WTC11 (cell line): ENCODE measurements at places on chromosomes 4 and X. TPM values are rescaled to one million over a fixed set of nuclear protein-coding genes. Genes with fewer than 3 reads are reported as not detected.
A peak's percentile ranks its signal among the peaks of the same experiment; 100 is the strongest.

DNA sequence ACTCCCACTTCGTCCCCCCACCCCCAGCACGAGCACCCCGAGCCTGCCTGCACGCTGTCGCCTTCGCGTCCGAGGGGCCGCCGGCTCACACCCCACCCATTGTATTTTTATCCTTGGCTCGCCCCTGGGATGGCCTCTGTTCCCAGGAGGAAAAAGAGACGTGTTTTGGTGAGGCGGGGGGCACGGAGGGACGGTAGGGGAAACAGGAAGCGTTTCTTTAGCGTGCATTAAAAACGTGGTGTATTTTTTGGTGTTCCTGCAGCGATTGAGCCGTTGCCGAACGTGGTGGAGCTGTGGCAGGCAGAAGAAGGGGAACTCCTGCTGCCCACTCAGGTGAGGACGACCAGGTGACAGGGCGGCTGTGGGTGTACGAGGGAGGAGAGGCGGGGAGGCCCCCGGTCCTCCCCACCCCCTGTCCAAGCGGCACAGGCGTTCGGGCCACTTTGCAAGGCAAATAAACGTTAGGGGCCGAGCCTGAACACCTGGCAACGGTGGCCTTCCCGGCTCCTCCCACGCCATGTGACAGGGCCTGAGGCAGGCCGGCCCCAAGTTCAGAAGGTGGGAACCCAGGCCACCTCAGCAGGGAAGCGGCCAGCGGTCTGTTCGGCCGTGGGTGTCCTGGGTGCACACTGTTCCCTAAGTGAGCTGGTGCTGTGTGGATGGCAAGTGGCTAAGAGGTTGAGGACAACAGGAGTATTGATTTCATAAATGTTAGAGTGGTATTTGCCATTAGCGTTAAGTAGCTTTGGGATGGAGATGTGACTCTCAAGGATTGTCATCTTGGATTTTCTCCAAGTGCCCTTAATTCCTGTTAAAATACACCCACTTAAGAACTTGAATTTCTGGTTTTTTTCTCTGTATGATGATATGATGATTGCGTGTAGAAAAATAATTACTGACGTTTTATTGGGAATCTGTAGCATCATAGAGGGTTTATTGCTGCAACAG is 1.1 kb downstream of the TMEM131L start:
- DNase-seq = peak; percentile 71

Gene FOXR2
- not detected in 3 replicates for total RNA-seq

GRCh38 chr4:87409420-87409939 is 12.9 kb upstream of the NUDT9 start:
- DNase-seq = no peak

- DNase-seq = no peak
Observed at GRCh38 chr4:11741190-11741652, 312.5 kb upstream of the HS3ST1 start.

Gene SNX25
- 16.9 to 20.9 TPM (median 19.1 TPM) in 3 replicates for total RNA-seq

- DNase-seq = no peak
Observed at GRCh38 chr4:133081246-133081645, 67.8 kb upstream of the PCDH10 start.

Gene GSTCD
- 21.7 to 25.4 TPM (median 23.9 TPM) in 3 replicates for total RNA-seq

Gene SUPT20HL1
- total RNA-seq = not detected in 3 replicates

- DNase-seq = no peak
Observed at GRCh38 chr4:1253831-1254230, 4.9 kb upstream of the CTBP1 start.

DNA sequence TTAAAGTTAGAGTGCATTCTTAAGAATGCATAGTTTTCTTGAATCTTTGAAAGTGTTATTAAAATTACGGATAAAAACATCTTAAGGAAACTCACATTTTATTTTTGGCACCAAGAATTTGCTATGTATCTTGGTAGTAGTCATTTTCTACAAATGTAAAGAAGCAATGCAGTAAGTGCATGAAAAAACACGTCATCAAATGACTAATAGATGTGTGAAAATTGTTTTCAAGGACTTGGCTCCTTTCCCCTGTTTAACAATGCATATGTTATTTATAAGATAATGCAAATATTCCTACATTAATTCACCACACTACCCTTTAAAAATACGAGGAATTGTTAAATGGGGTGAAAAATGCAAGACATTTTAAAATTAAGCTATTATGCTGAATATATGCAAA is 461.2 kb upstream of the PCDH7 start:
- no peak for DNase-seq

DNA sequence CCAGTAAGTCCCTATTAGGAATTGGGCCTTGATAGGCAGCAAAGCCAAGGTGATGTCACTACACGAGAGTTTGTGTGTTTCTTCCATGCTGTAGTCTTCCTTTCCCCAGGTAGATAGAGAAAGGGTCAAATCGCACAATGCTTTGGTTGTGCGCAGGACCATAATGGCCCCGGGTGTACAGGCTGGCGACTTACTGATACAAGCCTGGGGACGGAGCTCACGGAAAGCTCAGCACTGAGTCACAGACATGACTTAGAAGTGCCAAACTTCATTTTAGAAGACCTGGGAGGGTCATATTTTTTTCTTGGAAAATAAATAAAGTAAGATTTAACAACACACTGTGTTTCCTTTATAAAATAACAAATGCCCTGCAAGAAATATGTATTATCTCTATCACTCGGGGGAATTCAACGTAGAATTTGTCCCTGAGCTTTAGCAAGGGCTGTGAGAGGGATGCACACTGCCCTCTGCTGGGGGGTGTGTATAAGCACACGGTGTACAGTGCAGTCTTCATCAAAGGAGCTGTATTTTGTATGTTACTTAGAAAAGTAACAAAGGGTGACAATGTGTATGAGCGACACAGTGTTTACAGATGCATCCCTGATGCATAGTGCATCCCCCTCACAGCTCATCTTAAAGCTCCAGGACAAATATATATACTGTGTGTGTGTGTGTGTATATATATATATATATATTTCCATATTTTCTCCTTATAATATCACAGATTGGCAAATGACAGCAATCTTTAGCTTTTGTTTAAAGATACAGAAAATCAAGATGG is 254.5 kb upstream of the VEGFC start:
- DNase-seq = peak; percentile 72

GRCh38 chrX:133513123-133513522 is 97.8 kb upstream of the GPC4 start:
- DNase-seq = no peak

- DNase-seq = no peak
Observed at GRCh38 chr4:61555789-61556188, 355.7 kb downstream of the ADGRL3 start.

Gene TMPRSS11A
- total RNA-seq = not detected in 3 replicates

Gene USP17L20
- total RNA-seq = not detected in 3 replicates

Gene GRPR
- 8.9 to 18.4 TPM (median 18.0 TPM) in 3 replicates for total RNA-seq

- no peak for DNase-seq
Observed at GRCh38 chrX:8672176-8672575, 59.8 kb downstream of the ANOS1 start.

DNA sequence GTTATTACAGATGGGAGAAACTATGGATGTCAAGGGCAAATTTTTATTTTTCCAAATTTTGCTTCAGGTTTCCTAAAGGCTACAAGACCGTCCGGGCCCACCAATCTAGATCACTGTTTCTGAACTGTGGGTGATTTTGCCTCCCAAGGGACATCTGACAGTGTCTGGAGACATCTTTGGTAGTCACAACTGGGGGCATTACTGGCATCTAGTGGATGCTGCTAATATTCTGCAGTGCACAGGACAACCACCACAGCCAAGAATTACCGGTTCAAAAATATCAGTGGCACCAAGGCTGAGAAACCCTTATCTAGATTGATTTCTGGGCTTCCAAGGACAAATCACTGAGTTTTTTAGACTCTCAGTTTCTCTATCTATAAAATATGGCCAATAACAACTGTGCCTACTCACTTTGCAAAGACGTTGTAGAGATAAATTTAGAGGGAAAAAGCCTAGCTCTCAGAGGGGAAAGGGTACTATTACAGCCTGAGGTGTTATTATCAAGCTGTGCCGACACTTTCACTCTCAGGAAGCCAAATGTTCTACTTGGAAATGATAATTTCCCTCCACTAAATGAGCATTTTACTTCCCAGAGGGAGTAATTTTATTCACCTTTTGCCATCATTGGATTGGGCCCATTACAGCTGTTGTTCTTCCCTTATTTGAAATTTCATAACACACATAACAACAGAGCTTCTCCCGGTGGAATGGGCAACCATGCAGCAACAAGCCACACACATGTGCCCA is 442.1 kb downstream of the CENPC start:
- DNase-seq = no peak

DNA sequence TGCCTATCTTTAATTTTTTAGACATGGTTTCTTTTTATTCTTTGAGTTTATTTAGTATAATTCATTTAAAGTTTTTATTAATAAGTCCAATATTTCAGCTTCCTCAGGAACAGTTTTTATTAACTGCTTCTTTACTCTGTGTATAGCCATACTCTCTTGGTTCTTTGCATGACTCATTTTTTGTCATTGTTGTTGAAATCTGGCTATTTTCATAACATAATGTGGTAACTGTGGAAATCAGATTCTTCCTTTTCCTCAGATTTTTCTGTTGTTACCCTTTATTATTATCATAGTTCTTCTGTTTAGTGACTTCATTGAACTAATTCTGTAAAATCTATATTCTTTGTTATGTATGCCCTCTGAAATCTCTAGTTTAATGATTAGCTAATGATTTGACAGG is 124.9 kb upstream of the CYSLTR1 start:
- DNase-seq = no peak

GRCh38 chr4:148261848-148262247 is 180.4 kb downstream of the NR3C2 start:
- no peak for DNase-seq

DNA sequence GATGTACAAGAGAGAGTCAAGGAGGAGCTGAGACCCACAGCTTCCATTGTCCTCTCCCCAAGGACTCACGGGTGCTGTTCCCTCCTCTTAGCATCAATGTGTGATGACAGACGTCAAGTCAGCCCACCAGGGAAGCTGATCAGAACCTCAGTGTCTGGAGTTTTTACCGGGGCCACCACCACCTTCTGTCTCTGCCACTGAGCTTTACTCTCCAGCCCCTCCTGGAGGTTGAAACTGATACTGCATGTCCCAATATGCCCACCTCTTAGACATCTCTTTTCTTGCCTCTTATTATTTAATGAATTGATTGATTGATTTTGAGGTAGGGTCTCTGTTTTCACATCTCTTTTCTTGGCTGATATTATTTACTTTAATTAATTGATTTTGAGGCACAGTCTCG is 10.3 kb upstream of the AKAP17A start:
- peak; percentile 75 for DNase-seq

- DNase-seq = no peak
Observed at GRCh38 chrX:112967903-112968302, 127.3 kb upstream of the AMOT start.

- no peak for DNase-seq
Observed at GRCh38 chrX:12865359-12865758, 1.5 kb upstream of the TLR7 start.

GRCh38 chr4:139783741-139784484 is 118.3 kb downstream of the MGST2 start:
- no peak for DNase-seq

DNA sequence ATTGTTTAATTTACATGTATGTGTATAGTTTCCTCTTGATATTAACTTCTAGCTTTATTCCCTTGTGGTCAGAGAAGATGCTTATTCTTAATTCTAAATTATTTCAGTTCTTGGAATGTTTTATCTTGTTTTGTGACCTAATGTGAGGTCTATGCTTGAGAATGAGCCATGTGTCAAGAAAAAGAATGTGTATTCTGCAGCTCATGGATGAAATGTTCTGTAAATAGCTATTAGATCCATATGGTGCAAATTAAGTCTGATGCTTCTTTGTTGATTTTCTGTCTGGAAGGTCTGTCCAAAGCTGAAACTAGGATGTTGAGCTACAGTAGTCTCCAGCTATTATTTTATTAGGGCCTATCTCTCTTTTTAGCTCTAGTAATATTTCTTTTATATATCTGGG is 187.3 kb upstream of the RASGEF1B start:
- no peak for DNase-seq

GRCh38 chr4:17665346-17665745 is 50.9 kb downstream of the MED28 start:
- DNase-seq = no peak

DNA sequence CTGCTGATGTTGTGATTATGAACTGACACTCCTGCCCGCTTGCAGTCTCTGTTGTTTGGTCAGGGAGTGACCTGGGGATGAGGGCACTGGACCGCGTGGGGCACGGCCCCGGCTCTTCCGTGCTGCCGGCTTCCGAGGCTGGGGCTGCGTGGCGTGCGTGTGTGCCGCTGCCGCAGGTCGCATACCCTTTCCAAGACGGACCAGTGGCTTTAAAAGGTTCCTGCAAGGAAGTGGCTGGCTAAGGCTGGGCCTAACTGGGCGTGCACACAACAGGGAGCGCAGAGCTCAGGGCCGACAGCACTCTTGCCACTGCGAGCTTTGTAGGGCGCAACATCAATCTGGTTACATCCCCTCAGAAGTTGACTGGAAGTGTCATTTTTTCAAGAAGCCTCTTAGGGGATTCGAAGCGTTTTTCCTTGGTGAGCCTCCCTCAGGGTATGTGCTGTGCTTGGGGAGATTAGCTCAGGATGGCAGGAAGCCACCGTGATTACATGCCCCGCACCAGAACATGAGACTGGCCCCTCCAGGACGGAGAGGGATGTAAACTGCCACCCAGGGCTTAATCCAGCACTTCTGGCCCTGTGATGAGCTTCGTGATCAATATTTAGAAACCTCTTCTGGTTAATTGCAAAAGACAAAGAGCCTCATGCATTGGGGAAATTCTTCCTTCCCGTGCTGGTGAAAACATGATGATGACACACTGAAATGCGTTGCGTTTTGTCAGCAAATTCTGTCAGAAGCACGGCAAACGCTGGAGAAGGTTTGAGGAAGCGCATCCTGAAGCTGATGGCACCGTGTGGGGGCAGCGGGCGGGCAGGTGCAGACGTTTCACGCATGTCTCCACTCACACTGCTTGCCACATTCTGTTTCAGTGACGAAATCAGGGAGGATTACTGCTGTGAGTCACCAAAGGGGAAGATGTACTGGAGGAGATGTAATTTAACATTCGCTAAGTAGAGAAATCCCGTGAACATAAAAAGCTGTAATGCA is 11.1 kb downstream of the MAEA start:
- no peak for DNase-seq

DNA sequence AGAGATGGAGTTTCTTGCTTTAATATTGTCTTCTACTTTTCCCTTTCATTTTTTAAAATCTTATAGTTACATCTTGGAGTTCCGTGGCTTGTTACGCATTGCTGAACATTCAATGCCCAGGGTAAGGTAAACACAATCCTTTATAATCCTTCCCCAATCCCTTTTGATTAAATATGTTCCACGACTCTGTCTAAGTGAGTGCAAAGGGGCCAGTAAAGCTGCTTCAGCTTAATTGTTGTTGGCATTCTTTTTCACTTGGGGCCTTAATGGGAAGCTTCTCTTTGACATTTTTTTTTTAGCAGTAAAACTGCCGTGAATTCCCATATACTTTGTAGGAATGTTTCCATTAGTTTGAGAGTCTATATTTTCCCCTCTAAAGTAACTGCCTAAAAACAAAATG is 1028.1 kb downstream of the C4orf33 start:
- no peak for DNase-seq

DNA sequence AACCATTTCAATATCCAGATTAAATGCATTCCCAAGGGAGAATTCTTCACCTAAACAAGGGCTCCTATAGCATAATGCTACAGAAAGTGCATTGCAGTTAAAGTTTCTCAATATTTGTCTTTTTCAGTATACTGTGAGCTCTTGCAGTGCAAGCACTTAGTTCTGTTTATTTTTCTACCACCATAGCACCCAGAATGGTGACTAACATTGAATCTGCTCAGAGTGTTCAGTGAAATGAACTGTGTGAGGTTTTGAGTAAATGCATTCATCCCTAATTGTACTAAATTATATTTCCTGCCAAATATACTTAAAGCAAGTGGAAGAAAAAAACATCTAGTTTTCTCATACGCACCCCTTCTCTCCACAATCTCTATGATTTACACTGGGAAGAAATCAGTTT is 383.9 kb downstream of the PCDH7 start:
- no peak for DNase-seq
